ENCODE measurements at places on chromosomes 4 and X.

- no peak for DNase-seq
Measured at GRCh38 chr4:146049802-146050201, 111.2 kb upstream of the ZNF827 start.

GRCh38 chr4:177558995-177559394, 116.8 kb upstream of the AGA start:
- no peak for DNase-seq

DNA sequence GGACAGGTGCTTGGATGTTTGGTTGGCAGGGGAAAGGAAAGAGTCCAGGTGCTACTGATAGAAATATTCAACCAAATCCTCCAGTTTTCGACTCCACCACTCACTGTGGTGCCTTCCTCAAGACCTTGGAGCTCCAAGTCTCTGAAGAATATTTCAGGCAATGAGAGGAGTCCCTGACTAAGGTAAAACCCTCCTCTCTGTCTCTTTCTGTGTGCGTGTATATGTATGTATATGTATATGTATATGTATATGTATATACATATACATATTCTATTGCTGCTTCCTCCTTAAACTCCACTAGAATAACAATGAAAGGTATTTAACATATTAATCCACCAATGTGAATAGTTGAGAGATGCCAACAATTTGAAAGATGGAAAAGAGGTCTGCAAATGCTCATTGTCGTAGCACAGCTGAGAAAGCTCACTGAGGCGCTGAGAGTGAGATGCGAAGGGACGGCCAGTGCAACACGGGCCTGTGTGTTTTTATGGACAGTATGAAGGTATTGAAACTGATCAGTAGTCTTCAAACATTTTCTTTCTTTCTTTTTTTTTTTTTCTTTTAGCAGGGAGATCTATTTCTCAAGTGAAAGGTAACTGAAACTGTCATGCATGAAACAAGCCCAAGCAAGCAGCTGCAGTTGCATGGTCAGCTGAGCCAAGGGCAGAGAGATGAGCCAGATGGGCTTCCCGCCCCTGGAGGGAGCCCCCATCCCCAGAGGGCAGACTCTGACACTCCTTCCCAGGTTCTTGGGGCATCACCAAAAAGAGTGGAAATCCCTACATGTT, 41.1 kb upstream of the HS3ST1 start:
- no peak for DNase-seq

DNA sequence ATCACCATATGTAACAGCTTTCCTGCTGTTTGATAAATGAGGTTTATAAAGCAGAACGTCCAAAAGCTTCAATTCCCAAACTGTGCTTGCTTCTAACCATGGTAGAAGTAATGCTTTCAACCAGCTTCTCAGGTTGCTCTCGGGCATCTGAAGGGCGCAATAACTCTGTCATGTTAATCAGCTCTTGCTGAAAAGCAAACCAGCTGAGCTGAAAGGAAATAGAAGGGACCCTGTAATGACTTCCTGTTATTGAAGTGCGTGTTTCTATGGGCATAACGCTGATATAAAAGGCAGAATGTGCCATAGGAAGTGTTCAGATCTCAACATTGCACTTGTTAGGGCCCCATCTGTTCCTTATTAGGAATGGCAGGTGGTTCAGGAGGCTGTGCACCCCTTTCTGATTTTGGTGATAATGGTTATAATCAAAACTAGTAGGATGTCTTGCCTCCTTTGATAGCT, 21.2 kb downstream of the HERC3 start:
- no peak for DNase-seq

GRCh38 chr4:87913896-87914295, 61.6 kb upstream of the SPP1 start:
- DNase-seq: no peak

DNA sequence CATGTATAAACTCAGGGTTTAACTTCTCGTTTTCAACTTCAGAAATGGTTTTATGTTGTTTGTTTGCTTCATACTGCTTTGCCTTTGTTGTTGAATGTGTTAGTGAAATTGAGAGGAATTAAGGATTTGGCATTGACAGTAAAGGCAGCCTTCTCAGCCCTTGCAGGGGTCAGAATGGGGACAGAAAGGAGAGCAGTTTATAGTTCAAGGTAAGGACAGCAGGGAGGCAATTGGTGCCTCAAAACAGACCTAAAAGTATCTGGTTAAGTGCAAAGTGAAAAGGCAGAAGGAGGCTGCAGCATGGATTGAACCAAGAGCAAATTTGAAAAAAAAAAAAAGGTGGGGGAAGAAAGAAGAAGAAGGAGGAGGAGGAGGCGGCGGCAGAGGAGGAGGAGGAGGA, 835.0 kb upstream of the ADGRL3 start:
- no peak for DNase-seq

GRCh38 chr4:56658528-56658927, 22.6 kb downstream of the HOPX start:
- no peak for DNase-seq

- no peak for DNase-seq
Measured at GRCh38 chr4:98514741-98515469, 143.5 kb downstream of the TSPAN5 start.

DNA sequence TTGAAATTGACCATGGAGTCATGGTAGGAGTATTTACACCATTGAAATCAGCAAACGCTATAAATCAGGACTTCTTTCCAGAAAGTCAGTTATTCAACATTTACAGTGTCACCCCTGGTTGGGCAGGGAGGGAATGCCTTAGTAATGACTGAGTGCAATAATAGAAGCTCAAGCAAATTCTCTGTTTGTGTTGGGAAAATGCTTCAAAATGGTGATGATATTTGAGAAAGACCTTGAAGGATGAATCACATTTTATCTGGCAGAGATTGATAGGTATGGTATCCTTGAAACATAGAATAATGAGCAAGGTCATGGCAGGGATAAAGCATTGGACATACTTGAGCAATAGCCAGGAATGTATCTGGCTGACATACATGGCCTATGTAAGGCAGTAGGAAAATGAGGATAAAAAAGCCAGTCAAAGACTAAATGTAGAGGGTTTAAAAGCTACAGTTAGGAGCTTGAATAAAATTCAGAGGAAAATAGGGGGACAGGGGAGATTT, 248.7 kb downstream of the FMR1NB start:
- DNase-seq: no peak

GRCh38 chr4:7197910-7198309, 5.6 kb downstream of the SORCS2 start:
- no peak for DNase-seq

DNA sequence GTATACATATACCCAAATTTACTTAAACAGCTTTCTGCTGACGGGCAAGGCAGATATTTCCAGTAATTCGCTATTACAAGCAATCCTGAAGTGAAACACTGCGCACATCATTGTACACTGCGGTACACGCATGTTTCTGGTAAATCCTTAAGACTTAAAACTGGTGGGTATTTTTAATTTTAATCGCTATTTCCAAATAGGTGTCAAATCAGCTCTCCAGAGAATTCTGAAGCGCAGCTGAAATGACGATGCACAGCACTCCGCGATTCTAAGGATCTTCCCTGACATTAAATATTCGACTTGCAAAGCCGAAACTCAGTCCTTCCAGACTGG, 361 bp downstream of the TMEM128 start:
- no peak for DNase-seq

DNA sequence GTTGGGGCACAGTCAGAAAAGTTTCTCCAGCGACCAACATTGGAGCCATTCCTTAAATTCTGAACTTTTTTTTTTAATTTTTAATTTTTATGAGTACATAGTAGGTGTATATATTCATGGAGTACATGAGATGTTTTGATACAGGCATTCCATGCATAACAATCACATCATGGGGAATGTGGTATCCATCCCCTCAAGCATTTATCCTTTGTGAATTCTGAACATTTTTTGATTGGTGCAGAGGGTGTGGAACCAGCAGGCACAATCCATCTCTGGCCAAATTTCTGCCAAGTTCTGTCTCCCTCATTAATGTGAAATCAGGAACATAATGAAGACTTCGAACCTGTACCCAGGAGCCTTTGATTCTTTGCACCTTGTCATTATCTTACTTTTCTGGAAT, 267.0 kb downstream of the FRMPD4 start:
- no peak for DNase-seq

DNA sequence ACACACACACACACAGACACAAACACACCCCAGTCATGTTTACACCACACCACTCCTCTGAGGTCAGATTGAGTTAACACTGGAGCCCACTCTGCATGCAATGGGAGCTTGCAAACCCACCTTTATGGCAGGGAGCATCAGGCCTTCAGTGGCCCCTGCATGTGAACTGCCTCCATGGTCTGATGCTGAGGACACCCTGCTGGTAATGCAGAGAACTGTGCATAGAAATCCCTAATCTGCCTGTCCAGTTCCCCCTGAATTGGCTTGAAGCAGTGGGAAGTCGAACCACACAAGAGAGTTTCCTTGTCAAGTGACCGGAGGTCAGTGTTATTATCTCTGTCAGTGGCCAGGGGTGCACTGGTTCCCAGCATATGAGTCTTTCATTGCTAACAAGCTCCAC, 59.8 kb downstream of the ANOS1 start:
- no peak for DNase-seq

GRCh38 chr4:105683038-105683437, 25.5 kb downstream of the INTS12 start:
- no peak for DNase-seq

- DNase-seq: no peak
Measured at GRCh38 chrX:129116676-129117470, 406.4 kb downstream of the SMARCA1 start.

DNA sequence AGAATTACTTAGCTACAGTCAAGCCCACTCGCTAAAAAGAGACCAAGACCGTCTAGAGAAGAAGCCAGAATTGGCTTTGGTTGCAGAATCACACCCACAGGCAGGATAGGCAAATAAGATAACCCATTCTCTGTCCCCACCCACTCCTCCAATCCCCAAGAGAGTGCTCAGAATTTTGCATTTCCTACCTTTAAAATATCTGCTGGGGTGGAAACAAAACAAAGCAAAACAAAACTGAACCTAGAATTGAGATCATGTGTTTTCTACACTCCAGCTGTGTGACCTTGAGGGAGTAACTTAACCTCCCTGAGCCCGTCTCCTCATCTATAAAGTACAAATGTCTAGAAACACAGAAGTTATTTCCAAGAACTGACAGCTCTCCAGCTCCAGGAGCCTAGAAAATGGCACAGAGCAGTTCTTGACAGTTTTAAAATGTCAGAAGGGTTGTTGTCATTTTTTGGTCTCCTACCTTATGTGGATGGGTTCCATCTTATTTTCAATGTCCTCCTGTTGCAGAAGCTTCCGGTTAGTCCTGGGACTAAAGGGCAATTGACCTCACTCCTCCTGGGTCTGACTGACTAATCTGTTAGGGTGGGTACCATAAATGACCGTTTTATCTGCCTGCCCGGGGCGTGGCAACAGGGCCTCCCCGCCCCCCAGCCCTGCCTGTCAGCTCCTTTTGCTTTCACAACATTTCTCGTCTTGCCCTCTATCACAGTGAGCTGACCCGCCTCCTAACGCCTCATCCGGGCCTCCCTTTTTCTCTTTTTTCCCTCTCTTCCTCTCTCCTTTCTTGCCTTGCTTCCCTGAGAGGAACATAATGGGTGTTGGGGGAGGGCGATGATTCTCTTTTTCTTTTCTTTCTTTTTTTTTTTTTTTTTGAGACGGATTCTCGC, 114.0 kb downstream of the RBM47 start:
- no peak for DNase-seq

DNA sequence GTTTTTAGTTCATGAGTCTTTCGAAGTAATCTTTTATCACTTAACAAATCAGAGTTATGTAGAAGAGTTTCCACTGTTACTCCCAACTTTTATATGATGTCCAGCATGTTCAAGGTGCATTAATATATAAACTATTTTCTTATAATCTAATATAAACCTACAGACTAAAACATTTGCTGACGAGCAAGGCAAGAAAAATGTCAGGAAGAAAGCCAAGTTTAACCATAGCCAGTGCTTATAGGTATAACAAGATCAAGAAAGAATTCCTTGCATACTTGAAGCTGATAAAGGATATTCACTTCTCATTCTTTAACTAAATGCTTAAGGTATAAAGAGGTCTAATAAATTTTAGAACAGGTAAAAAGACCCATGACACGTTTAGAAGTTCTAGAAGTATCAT, 167.7 kb downstream of the NPNT start:
- no peak for DNase-seq

DNA sequence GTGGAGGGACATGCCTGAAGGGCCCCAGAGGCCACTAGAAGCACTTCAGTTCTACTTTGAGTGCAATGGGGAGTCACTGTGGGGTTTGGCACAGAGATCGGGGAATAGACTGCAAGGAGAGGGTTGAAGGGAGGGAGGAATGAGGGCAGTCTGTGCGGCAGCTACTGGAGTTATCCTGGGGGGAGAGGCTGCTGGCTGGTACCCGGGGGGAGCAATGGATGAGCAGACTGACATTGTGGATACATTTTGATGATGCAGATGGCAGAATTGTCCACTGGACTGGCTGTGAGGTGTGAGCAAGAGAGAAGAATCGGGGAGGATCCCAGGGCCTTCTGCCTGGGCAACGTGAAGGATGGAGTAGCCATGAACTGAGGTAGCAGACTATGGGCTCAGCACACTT, 2.8 kb upstream of the MAMLD1 start:
- no peak for DNase-seq

GRCh38 chr4:186563761-186564160, 8.4 kb upstream of the MTNR1A start:
- DNase-seq: no peak

- no peak for DNase-seq
Measured at GRCh38 chr4:168711197-168712140, 214.6 kb downstream of the PALLD start.

GRCh38 chrX:72382202-72382595, 76.5 kb upstream of the CITED1 start:
- DNase-seq: no peak

DNA sequence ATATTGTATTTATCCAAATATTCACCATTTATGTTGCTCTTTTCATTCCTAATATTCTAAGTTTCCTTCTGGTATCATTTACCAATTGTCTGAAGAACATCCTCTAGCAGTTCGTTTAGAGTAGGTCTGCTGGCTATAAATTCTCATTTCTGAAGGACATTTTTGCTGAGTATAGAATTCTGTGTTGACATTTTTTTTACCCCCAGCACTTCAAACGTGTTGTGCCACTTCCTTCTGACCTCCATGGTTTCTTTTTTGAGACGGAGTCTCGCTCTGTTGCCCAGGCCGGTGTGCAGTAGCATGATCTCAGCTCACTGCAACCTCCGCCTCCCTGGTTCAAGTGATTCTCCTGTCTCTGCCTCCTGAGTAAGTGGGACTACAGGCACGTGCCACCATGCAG, 26.4 kb downstream of the JADE3 start:
- DNase-seq: no peak

DNA sequence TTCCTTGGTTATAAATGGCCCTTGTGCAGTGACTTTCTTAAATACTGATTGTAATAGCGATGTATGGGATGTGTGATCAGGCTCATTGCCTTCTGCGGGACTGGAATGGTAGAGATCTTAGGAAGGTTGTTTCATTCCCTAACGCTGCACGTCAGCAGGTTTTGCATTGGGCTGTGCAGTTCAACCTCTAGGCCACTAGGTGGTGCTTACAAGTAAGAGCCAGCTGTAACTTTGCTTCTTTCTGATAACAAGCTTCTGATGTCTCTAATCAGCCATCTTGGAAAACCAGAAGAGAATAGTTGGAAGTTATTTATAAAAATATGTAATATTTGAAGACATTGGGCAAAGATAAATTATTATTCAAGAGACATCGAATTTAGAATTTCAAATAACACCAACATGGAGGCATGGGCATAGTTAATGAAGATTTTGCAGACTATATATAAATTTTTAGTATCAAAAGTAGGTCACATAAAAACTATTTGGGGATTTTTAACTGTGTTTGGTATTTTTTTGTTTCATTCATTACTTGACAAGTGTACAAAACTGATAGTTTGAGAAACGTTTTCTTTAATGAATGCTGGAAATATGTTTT, 339.7 kb upstream of the PCDH7 start:
- no peak for DNase-seq

- DNase-seq: no peak
Measured at GRCh38 chr4:42523066-42523718, 125.9 kb downstream of the SHISA3 start.

Measured in heart left ventricle (tissue), 16 donors.